ENCODE measurements at places on chromosomes 3 and 15. TPM values are rescaled to one million over a fixed set of nuclear protein-coding genes. Genes with fewer than 3 reads are reported as not detected.

Gene MYO5C
- total RNA-seq = 7.7 TPM

Gene SLC9C1
- 0.55 TPM for total RNA-seq

Gene CADPS
- total RNA-seq = 8.5 TPM

Gene HRG
- not detected for total RNA-seq

DNA sequence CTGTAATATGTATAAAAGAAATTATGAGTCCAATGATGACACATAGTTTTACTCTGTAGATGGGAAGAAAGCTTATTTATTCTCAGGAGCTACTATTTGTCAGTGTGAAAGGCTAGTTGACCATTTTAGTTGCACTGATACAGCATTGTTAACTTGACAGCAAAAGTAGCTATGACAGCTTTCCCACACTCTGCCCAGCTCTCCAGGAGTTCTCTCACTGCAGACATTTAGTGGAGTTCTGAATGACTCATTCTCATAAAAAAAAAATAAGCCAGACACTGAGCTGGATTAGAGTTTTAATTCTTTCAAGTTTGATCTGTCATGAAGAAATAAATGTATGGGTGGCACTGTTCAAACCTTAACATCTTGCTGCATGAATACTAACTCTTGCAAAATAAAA, 77.2 kb upstream of the CFAP20DC start:
- no peak for DNase-seq

DNA sequence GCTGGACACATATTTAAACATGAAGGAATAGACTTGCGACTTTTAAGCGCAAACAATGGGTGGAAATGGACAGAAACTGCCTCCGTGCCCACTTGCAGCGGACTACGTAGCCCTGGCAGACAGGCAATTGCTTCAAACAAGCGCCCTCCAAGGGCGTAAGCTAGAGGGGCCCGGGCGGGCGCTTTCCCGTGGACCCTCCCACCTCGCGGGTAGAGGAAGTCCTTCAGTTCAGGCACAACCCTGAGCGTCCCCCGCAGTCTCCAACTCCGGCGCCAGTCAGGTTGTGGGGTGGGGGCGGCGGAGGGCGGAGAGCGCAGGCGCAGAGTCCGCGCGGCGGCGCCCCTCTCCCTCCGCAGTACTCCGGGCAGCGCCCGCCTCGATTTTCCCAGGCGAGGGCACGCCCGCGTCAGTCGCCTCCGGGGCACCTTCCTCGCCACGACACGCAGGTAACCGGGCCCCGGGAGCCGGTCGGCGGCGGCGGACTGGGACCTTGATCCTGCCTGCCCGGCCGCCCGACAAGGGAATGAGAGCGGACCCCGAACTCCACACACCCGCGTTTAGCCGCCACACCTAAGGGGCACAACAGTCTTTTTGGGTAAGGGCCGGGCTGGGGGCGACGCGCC, at the start of gene SLC35G2:
SLC35G2 (plus strand) TSS at position 358 of the 623 bp plus-strand sequence. CDS start 35,335 bp downstream, outside the sequence.
- DNase-seq = peak; percentile 65

- DNase-seq = no peak
Measured at GRCh38 chr15:33894193-33894592, 74.1 kb upstream of the CHRM5 start.

GRCh38 chr3:100615684-100616083, 6.3 kb downstream of the ADGRG7 start:
- DNase-seq = no peak

DNA sequence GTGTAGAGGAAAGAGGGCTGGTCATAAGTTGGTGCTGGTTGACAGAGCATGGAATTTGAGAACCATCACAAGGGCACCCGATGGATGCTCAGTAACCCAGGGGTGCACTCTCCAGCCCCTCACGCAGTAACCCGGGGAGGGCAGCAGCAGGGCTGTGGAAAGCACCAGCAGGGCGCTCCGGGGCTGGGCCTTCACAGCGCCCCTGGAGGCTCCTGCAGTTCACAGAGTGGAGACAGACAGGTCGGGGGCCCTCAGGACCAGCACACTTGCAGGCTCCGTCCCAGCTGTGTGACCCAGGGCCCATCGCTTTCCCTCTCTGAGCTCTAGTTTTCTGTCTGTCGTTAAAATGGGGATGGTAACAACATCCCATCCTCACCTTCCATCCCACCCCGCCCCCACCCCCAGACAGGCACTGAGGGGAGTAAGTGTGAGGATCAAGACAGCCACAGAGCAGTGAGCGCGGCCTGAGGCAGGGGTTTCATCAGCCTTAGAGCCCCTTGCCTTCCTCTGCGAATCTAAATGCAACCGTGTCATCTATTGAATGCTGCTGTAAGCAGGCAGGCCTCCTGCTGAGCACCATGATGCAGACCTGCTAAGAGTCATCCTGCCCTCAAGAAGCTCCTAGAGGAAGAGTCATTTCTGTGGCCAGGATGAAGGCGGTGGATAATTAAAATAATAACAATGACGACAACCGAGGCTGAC, 90.2 kb upstream of the LINGO1 start:
- DNase-seq = no peak

DNA sequence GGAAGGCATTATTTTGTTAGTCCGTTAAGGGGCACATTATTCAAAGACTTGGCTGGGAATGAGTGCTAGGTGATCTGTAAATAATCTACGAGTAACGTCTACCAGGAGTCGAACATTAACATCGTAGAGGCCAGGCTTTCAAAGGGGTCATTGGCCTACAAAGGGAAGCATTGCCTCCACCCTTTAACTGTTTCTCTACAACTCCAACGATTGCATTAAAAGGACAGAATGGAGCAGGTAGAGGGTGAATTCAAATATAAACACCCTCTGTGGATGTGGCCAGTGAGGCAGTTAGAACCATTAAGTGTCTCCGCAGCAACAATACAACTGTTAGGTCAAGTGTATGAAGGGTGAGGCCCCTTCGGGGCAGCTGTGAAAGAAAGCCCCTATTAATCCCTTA, 126.0 kb upstream of the LMOD3 start:
- DNase-seq = no peak

DNA sequence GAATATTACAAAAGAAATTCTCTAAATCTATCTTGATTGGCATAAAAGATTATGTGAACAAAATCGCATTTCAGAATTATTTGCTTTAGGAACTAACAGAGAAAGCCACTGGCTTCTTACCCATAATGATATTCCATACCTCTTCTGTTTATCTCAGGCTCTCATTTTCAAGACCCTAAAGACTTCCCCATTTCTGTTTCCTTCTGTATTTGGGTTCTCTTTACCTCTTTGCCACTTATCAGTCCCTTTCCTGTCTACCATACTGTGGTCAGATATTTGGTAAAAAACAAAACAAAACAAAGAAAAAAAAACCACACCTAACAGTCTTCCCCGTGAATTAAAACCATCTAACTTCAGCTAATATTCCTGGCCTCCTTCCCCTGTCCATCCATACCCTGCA, 108.5 kb downstream of the LRRC28 start:
- DNase-seq = no peak

GRCh38 chr3:24829629-24830229, 335.1 kb upstream of the THRB start:
- DNase-seq = peak; percentile 24

DNA sequence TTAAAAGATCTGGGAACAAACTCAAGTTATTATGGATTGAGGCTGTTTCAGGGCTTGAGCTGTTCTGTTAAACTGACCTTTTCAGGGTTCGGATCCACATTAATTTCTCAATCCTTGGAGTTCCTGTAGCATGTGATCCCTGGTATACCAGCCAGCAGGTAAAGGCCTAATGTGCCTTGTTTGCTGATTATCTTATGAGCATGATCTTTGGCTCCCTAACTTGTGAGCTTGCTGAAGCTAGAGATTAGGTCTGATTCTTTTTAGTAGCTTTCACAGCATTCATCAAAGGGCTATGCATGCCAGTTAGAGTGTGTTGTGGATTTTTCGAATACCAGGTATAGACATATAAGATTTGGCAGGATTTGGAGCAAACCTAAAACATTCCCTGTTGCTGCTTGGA, 10.3 kb downstream of the CORO2B start:
- DNase-seq = no peak
